Stimulated activated CD4-positive, alpha-beta T cell treated with anti-CD3 and anti-CD28 coated beads, TNF-alpha, amount 100 ng/mL, for 1 hour (primary cell): ENCODE measurements at places on chromosomes 13 and 19.

DNA sequence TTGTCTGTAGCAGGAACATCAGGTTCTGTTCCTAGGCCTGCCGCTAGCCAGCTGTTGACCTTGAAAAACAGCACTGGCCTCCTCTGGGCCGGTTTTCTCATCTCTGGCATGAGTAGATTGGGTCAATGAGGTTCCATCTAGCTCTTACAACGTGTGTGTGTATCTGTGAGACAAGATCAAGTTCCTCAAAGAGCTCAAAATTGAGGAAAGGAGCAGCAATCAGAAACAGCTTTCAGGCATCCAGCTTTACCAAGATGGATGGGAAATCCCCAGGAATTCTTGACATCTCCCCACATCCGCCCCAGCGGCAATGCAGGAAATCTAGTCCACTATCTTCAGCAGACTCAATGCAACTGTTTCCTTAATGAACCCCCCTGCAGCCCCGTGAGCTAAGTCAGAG, 4.9 kb downstream of the FLT1 start:
- DNase-seq: no peak

DNA sequence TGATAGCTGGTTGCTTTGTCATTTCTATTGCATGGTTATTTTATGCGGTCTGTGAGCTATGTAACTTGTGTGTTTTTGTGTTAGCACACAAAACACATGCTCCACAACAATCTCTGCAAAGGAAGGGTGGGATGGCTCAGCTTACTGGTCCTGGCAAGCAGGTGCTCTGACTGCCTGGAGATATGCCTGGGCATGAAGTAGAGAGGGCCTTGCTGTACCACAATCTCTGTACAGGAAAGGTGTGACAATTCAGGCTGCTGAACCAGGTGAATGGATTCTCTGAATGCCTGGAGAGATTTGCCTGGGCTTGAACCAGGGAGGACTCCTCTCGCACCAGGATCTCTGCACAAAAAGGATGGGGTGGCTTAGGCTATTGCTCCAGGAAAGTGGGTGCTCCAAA, 69.5 kb downstream of the STOML3 start:
- no peak for DNase-seq

DNA sequence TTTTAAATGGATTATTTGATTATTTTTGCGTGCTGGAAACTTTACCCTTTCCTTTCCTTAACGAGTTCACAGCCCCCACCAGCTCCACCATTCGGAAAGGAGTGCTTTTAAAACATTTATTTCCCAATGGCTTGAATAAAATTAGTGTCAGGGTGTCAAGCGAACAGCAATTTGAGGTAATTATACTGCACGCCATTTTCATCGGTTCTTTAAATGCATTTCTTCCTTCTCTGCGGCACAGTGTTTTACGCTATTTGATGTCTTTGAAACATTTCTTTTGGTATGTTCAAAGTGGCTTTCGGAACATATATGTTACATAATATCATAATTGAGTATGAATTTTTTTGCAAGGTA, 309 bp upstream of the SLITRK1 start:
- DNase-seq: no peak

GRCh38 chr19:45391346-45391745, 13.5 kb downstream of the PPP1R13L start:
- no peak for DNase-seq

- no peak for DNase-seq
Measured at GRCh38 chr19:58401840-58402421, 6.5 kb downstream of the RNF225 start.

- DNase-seq: no peak
Measured at GRCh38 chr13:65679240-65679639, 1550.9 kb downstream of the PCDH9 start.

- DNase-seq: no peak
Measured at GRCh38 chr13:92941167-92941566, 285.4 kb upstream of the GPC6 start.

DNA sequence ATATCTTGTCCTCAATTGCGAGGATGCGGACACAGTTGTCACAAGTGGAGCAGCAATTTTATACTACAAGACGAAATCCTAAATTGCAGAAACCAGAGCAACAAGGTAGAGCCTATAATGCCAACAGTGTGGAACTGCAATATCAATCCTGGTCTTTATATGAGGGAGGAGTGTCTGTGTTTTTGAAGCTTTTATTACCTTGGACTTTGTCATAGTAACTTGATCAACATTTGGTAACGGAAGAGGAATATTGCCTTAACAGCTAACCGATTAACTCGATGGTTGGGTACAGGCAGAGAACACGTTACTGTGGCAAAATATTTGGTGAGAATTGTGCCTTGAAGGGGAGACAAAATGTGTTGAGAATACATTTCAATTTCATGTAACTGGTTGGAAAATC, 661.5 kb downstream of the FGF9 start:
- no peak for DNase-seq

GRCh38 chr13:77506874-77507273, 28.6 kb upstream of the SCEL start:
- DNase-seq: no peak

DNA sequence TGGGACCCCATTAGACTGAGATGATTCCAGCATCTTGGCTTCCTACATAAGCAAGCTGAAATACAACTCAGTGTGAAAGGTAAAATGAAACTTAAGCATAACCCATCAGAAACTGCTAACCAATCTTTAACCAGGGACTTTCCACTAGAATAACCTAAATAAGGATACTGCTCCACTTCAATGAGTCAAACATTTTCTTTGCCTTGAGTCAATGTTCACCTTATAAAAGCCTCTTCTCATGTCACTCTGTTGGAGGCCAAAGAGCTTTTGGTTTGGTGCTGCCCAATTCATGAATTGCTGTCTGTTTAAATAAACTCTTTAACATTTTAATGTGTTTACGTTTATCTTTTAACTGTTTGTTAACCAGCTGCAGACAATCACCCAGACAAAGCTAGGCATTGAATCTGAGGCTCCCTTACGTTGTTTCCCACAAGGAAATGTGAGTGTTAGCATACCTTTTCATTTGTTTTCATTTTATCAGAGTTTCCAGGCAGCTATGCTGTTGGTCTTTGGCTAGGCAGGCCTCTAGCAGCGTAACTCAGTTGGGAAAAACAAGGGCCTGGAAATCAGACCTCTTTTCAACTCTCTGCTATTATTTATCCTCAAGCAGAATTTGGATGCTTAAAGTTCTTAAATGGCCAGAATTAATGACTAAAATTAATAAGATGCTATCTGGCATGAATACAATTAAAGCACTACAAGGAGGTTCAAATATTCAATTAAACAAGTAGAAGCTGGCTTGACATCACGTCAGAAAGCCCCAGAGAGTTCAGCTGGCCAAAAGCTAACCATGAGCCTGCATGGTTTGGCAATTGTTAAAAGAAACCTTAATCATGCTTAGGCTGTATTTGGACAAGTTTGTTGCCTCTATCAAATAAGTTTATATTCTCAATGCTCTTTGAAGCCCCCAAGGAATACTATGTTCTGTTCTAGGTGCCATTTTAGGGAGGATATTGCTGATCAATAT, 200.2 kb downstream of the DCLK1 start:
- DNase-seq: no peak

DNA sequence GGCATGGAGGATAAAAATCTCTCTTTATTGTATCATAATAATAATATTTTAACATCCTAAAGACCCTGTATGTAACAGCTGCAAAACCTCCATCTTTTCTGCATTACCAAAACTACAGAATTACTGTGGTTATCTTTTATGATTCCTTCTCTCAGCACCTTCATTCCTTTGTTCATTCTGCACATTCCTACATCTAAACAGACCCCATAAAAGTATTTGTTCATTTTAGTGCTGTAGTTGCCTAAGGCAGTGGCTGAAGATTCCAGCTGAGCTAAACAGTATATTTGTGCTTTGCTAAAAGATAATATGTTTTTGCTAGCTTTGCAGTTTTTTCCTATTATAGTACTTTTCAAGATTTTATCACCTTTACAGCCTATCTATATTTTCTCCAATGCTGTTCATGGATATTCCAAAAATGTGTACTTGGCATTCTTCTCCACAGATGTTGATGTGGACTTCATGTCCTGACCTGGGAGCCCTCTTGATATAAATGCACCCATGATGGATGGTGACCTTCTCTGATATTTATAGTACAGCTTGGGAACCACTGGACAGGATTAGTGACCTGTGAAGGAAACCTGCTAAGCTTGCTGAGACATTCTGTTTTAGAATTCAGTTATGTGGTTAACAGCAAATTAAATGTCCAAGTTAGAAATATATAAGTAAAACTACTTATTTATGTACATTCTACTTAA, 2832.9 kb upstream of the PCDH20 start:
- DNase-seq: no peak

DNA sequence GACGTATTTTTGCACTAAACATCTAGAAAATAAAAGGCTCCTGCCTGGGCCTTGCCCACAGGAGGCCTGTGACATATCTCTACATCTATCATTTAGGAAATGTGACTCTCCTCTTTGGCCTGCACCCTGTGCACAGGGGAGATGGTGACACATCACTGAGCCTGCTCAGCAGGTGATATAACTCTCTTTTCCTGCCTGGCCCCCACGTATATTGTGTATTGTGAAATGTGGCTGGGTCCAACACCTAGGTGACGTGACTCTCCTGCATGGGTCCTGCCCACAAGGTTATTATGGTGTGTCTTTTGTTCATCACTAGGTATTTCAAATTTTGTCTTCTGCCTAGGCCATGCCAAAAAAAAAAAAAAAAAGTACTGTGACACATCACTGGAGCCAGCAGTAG, 61.4 kb upstream of the ZNF724 start:
- DNase-seq: no peak
